ENCODE measurements at places on chromosomes 7 and 10.

- peak; percentile 2 for DNase-seq
Measured at GRCh38 chr7:150325110-150325611, 1.8 kb upstream of the ACTR3C start.

DNA sequence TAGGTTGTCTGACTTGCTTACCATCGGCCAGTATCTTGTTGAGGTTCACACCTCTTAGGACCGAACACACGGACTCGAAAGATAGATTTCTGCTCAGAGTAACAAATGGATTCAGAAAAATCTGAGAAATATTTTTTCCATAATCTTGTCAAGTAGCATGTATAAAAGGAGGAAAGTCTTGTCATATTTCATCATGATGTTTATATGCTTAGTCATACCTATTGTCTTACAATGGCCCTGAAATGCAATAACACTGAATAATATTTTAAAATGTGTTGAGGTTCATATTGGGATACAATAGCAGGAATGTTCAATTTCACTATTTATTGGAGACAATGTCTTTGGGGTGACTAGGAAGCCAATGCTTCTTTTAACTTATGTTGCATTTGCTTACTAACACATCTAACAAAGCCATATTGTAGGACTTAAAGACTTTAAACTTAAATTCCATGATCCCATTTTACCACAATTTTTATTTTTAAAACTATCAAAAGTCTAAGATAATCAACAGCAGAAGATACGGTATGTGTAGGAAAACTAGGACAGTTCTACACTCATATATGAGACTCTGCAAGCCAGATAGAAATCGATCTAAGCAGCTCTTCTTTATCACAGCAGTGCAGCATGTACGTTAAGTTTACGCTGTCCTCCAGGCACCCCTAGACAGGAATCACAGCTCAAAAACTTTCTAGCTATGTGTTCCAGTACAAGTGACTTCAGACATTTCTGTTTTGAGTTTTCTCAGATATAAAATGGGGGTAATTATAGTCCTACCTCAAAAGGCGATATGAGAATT is 135.7 kb upstream of the CAV2 start:
- no peak for DNase-seq

- no peak for DNase-seq
Measured at GRCh38 chr10:70820976-70821750, 5.4 kb downstream of the SGPL1 start.

GRCh38 chr7:100588438-100588837 is 2.3 kb downstream of the FBXO24 start:
- DNase-seq, result no peak

DNA sequence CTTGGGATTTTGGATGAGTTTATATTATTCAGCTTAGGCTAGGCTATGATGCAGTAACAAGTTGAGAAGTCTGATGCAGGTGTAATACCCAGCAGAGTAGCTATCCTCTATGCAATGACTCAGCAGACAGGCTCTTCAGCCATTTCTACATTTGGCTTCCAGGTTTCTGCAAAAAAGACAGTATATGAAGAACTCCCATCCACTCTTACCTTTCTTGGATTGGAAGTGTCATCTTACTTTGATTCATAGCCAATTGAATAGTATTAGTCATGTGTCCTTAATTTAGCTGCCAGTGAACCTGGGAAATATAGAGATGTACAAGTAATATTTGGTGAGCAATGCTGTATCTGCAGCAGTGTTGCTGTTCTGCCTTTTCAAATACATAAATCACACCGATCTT is 127.8 kb upstream of the NPSR1 start:
- no peak for DNase-seq

- DNase-seq, result no peak
Measured at GRCh38 chr7:139869886-139870285, 40.8 kb downstream of the TBXAS1 start.

- no peak for DNase-seq
Measured at GRCh38 chr10:101780187-101780817, 2.9 kb downstream of the NPM3 start.

DNA sequence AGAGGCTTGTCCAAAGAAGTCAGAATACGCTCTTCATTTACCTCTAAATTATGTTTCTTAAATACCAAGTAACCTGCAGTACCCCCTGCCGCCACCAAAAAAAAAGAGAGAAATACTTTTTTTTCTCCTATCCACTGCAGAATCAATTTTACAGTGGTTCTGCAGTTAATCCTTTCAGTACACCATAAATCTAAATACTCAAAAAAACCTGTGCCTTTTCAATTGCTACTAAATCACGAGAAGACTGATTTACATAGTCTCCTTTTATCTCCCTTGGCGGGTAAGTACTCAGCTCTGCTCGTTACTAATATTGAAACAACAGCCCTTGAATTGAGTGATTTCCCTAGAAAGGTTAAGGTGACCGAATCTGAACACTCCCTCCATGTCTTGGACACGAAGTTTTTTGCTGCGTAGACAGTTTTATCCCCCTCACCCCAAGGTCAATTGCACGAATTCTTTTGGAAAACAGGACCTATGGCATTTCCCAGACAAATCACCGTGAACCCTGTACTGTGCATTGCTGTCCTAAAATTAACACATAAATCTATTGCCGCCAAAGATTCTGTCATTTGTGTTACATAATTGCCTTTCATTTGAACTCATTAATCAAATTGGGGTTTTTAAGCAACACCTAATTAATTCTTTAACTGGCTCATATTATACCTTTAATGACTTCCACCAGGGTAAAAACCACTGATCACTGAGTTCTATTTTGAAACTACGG is 512 bp upstream of the VIM start:
- peak; percentile 59 for DNase-seq
